Metanephros (tissue), 2 donors: ENCODE measurements at places on chromosomes 7 and 10. TPM values are rescaled to one million over a fixed set of nuclear protein-coding genes. Genes with fewer than 3 reads are reported as not detected.

Gene SLC26A4
- total RNA-seq = 3.2 TPM

Gene HPS1
- 29.5 TPM for total RNA-seq

Gene LMBR1
- 111 TPM for total RNA-seq

Gene NPSR1
- total RNA-seq = not detected

Gene MLXIPL
- 9.3 TPM for total RNA-seq

Gene C10orf143
- total RNA-seq = 2.1 TPM

Gene ITGA8
- 64.9 TPM for total RNA-seq

Gene BAZ1B
- total RNA-seq = 44.6 TPM

Gene SPDYE1
- total RNA-seq = not detected

Gene UPK3BL2
- total RNA-seq = 17.8 TPM

Gene ACTA2
- 220 TPM for total RNA-seq

Gene NOS3
- total RNA-seq = 22.5 TPM

Gene PDK4
- total RNA-seq = 27.2 TPM

Gene GRM3
- 0.18 TPM for total RNA-seq

Gene ATG9B
- 0.70 TPM for total RNA-seq

Gene ZNF736
- 36.1 TPM for total RNA-seq

Gene TRIM73
- total RNA-seq = 6.3 TPM

Gene CPA5
- total RNA-seq = not detected

Gene ZP3
- total RNA-seq = 1.5 TPM

Gene HOGA1
- total RNA-seq = 26.2 TPM

Gene NRG3
- total RNA-seq = 6.1 TPM

Gene CALY
- not detected for total RNA-seq

Gene AOC1
- 82.9 TPM for total RNA-seq

Gene SUV39H2
- 9.3 TPM for total RNA-seq

Gene FAM241B
- 4.1 TPM for total RNA-seq

Gene AGAP6
- total RNA-seq = 6.7 TPM

Gene OGDHL
- 57.6 TPM for total RNA-seq

Gene PRSS2
- total RNA-seq = 0.58 TPM

Gene GDF2
- not detected for total RNA-seq

Gene AKR1C4
- not detected for total RNA-seq

Gene MEST
- total RNA-seq = 468 TPM

Gene FOXI2
- 0.47 TPM for total RNA-seq

Gene GIMAP8
- total RNA-seq = 10.6 TPM

Gene HOXA9
- 61.6 TPM for total RNA-seq

Gene ZCWPW1
- 2.0 TPM for total RNA-seq

Gene RADIL
- 2.5 TPM for total RNA-seq

Gene CALCR
- total RNA-seq = 1.8 TPM

Gene CABCOCO1
- total RNA-seq = 1.4 TPM

Gene TDRD1
- total RNA-seq = 0.06 TPM

Gene DNA2
- total RNA-seq = 7.8 TPM

Gene MSS51
- total RNA-seq = 4.1 TPM

Gene LHFPL3
- total RNA-seq = not detected

Gene TMEM176B
- 69.6 TPM for total RNA-seq

Gene PDE1C
- total RNA-seq = 8.6 TPM

Gene CCNJ
- total RNA-seq = 11.8 TPM

Gene ADAM22
- total RNA-seq = 18.6 TPM

Gene FAM204A
- 55.9 TPM for total RNA-seq

Gene DNAJC12
- total RNA-seq = 4.1 TPM

Gene BMI1
- 62.5 TPM for total RNA-seq

Gene ARHGEF35
- total RNA-seq = 7.7 TPM

Gene ZNF746
- 19.3 TPM for total RNA-seq

Gene SYT15
- total RNA-seq = 2.7 TPM

Gene NRP1
- 170 TPM for total RNA-seq

Gene LIPK
- not detected for total RNA-seq

Gene LRRC18
- total RNA-seq = 0.23 TPM

Gene HOXA3
- 77.4 TPM for total RNA-seq

Gene C10orf62
- total RNA-seq = 2.3 TPM

Gene MINDY4
- 13.2 TPM for total RNA-seq
